Stimulated activated CD4-positive, alpha-beta T cell treated with anti-CD3 and anti-CD28 coated beads, Interleukin-15, amount 100 ng/mL, for 1 hour (primary cell): ENCODE measurements at places on chromosomes 5 and 9.

DNA sequence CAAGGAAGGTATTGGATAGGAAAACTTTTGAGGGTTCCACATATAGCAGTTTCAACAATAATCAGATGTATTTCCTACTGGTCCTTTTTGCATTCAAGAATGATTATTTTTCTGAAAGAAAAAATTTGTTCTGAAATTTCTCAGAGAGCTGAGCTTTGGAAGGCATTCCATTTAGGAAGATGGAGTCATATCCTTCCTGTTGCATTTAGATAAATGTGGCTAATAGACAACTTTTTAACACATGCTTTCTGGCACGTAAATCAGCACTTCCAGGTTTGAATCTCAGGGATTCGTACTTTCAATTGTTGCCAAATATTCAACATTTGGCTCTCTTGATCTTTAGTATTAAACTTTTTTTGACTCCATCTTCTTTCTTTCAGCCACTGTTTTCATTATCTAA lies 24.8 kb upstream of the TLR4 start:
- DNase-seq = no peak

- no peak for DNase-seq
These were observed 134.0 kb upstream of the MAP3K1 start for GRCh38 chr5:56681346-56681745.

DNA sequence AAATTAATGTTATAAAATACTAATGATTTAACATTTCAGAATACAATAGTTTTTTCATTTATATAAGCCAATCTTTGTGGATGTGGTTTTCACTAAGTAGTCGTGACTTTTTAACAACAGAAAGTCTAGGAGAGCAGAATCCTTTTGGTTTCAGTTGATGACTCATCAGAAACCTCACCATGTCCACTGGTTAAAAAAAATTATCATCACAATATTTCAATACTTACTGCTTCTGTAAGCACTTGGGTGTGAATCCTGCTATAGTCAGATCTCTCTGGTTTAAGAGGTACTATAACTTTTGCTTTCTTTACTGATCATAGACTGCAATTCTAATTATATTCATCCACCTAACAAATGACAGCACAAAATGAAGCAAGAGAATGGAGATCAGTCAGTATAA lies 77.2 kb downstream of the MRPS30 start:
- no peak for DNase-seq

DNA sequence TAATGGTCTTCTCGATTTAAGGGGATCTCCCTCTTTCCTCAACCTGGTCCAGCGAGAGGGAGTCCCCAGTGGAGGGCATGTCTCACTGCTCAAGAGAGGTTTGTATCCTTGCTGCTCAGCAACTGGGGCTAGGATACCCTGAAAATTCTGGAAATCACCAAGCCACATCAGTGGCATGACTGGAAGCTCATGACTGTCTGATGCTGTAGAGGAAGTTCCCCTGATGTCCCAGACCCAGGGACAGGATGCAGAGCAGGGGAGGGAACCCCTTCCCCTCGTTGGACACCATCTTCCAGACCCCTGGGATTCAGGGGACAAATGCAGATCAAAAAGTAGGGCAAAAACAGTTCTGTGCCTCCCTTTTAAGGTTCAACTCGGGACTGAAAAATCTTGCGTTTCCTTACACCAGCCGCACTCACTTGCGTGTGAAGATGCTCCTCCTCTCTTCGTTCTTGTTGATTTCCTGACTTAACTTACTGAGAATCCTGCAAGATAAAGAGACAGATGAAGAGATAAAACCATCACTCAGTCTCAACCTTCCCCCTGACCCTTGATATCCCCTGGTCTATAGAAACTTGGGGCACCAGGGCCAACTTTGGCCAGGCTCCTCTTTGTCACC lies 22.1 kb downstream of the LCP2 start:
- DNase-seq = no peak

GRCh38 chr5:179187229-179187678 lies 127.1 kb downstream of the ZNF354C start:
- DNase-seq = no peak

GRCh38 chr5:152853361-152853760 lies 448.3 kb upstream of the NMUR2 start:
- no peak for DNase-seq

DNA sequence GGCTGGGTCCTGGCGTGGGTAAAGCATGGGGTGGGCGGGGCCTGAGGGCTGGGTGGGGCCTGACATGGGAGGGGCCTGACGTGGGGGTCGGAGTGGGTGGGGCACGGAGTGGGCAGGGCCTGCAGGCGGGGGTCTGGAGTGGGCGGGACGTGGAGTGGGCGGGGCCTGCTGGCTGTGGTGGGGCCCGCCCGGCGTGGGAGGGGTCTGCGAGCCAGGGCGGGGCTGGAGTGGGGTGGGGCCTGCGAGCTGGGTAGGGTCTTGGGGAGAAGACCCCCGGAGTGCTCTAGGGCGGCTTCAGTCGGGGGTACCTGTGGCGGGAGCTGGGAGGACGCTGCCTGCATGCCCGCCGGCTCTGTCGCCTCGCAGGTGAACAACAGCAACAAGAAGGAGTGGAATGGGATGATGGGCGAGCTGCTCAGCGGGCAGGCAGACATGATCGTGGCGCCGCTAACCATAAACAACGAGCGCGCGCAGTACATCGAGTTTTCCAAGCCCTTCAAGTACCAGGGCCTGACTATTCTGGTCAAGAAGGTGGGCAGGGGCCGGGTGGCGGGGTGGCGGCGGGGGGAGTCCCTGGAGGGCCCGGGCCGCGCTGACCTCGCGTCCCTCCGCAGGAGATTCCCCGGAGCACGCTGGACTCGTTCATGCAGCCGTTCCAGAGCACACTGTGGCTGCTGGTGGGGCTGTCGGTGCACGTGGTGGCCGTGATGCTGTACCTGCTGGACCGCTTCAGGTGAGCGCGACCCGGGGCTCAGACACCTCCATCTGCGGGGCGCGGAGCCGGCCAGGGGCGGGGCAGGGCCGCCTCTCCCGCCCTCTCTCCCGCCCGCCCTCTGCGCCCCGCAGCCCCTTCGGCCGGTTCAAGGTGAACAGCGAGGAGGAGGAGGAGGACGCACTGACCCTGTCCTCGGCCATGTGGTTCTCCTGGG lies 8.0 kb downstream of the LRRC26 start:
- no peak for DNase-seq

GRCh38 chr5:141223112-141223783 lies at the start of gene PCDHB14:
Gene PCDHB14 (plus strand): TSS chr5:141223343. CDS start chr5:141223506, 163 bp downstream.
- no peak for DNase-seq

GRCh38 chr5:152503206-152503605 lies 98.1 kb upstream of the NMUR2 start:
- DNase-seq = no peak

- DNase-seq = no peak
These were observed 27.6 kb downstream of the KCNMB1 start for GRCh38 chr5:170361616-170362015.

GRCh38 chr5:56459394-56460194 lies 226.5 kb upstream of the ANKRD55 start:
- DNase-seq = no peak

- DNase-seq = peak; percentile 36
These were observed 8.5 kb upstream of the CCDC187 start for GRCh38 chr9:136312436-136312835.

DNA sequence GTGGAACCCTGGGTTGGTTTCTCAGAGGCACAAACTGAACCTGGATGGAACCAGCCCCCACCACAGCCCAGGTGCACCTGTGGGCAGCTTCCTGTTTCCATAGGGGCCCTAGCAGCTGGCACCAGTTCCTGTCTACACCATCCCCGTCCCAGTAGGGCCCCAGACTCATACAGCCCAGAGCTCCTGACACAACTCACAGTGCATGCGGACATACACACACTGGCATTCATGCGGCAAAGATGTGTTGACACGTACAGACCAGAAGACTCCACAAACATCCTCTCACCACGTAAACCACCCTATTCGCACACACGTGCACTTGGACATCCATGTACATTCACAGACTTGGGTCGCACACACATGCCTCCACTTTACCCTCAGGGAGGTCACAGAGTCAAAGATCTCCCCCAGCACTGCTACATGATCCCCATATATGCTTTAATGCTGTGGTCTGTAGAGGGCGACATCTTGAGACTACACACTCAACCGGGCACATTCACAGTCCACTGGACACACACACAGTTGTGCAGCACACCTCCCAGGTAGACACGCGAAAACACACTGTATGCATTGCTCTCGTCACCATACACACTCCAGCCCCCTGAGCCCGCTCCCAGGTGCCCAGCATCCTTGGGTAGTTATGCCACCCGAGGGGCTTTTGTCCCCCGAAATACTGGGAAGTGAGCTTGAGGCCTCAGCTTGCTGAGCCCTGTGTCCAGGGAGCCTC lies 22.4 kb downstream of the CXXC5 start:
- DNase-seq = no peak

- DNase-seq = no peak
These were observed 224.1 kb upstream of the DAB2 start for GRCh38 chr5:39648848-39649227.

DNA sequence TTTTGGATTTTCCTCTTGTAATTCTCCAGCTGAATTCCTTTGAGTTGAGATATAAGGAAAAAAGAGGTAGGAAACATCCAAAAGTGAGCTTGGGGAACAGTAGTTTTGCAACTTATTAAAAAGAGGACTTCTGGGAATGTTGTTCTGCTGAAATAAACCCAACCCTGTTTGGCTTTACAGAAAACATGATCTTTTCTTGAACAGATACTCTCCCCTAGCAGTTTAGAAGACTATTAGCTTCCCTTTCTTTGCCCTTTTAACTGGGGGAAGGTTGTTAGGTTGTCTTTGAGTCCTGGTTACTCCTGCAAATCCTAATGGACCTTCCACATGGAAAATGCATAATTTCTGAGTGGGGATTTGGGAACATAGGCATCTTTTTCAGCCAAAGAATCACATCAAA lies 168.7 kb upstream of the RPS23 start:
- DNase-seq = no peak

- DNase-seq = no peak
These were observed 34.5 kb upstream of the KCNMB1 start for GRCh38 chr5:170423692-170424091.

- DNase-seq = no peak
These were observed 44.4 kb downstream of the CAST start for GRCh38 chr5:96706433-96707111.

DNA sequence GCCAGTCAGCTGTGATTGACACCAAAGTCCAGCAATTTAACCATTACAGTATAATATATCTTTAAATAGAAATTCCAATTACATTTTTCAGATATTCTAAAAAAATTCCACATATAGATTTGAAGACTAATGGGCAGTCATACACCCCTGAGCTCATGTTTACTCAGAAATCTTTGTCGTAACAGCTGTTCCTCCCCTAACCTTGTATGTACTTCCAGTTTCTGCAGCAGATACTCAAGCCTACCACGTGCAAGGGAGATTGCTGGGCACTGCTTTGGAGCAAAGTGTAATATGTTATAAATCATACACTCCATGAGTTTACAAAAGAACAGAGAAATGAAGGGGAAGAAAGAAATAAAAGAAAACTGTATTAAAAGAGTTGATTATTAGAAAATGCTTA lies 241.2 kb downstream of the TRIM32 start:
- DNase-seq = no peak

GRCh38 chr9:71891557-71892189 lies 19.3 kb downstream of the ABHD17B start:
- no peak for DNase-seq

DNA sequence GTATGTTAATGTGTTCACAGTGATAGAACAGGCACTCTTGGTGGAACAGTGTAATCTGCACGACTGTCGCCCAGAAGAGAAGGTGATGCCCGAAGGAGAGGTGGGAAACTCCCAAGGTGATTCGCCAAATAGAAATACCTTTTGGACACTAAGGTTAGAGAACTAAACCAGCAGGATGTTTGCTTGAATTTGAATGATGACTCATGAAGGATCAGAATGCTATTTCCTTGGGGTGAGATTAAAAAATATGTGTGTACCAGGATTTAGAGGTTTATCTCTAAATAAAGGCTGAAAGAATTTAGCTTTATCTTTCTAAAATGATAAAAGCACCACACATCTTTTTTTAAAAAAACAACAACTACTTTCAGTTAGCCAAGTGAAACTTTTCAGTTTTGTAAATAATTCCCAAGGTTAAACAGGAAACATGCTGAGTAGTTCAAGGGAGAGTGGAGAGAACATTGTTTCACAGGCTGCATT lies 297.4 kb upstream of the TAS2R1 start:
- no peak for DNase-seq

GRCh38 chr9:133048595-133048994 lies 13.2 kb upstream of the CEL start:
- DNase-seq = no peak

GRCh38 chr9:94867281-94867841 lies 140.9 kb downstream of the AOPEP start:
- no peak for DNase-seq

DNA sequence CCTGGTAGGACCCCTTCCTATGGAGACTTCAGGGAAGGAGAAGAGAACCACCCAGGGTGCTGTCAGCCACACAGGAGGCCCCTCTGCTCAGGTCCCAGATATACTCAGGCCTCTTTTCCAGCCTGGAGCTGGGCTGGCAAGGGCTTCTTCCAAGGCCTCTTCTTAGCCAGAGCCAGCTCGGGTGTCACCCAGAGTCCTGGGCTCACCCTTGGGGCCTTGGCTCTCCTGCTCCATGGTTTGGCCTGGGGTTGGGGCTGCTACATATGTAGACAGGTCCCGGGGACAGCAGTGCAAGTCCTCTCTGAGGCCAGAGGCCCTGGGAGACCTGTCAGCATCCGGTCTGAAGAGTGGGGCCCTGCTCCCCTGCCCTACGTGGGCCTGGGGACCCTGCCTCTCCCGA lies 22.8 kb downstream of the PAEP start:
- DNase-seq = no peak

- DNase-seq = no peak
These were observed 11.4 kb upstream of the LECT2 start for GRCh38 chr5:135966165-135966564.

DNA sequence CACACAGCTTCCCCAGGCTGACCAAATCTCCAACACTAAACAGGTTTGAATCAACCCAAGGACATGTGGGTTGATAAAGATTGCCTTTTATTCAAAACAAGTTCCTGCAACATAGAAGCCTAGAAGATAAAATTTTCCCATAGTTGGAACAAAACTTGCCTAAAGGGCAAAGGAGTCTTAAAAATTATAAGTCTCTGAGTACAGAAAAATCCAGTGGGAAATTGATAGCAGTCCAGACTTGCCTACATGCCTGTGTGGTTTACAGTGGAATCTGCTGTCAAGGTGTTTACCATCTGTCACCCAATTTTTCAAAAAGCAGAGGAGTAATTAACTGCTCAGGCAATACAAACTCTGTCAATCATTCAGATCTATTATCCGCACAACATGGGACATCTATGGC lies 168.2 kb downstream of the PPP2R2B start:
- no peak for DNase-seq
